ENCODE measurements at places on chromosomes 1 and 21.

GRCh38 chr21:36470294-36470693 is 9.6 kb downstream of the CLDN14 start:
- DNase-seq = no peak

- DNase-seq = no peak
Measured at GRCh38 chr1:204915861-204916495, 45.3 kb downstream of the NFASC start.

- no peak for DNase-seq
Measured at GRCh38 chr1:215900684-215901083, 333.6 kb downstream of the KCTD3 start.

- DNase-seq = no peak
Measured at GRCh38 chr1:223755992-223756775, 43.8 kb downstream of the CAPN2 start.

- no peak for DNase-seq
Measured at GRCh38 chr1:41752514-41753170, 166.1 kb downstream of the HIVEP3 start.

GRCh38 chr1:223831755-223832636 is 13.8 kb downstream of the TP53BP2 start:
- no peak for DNase-seq

DNA sequence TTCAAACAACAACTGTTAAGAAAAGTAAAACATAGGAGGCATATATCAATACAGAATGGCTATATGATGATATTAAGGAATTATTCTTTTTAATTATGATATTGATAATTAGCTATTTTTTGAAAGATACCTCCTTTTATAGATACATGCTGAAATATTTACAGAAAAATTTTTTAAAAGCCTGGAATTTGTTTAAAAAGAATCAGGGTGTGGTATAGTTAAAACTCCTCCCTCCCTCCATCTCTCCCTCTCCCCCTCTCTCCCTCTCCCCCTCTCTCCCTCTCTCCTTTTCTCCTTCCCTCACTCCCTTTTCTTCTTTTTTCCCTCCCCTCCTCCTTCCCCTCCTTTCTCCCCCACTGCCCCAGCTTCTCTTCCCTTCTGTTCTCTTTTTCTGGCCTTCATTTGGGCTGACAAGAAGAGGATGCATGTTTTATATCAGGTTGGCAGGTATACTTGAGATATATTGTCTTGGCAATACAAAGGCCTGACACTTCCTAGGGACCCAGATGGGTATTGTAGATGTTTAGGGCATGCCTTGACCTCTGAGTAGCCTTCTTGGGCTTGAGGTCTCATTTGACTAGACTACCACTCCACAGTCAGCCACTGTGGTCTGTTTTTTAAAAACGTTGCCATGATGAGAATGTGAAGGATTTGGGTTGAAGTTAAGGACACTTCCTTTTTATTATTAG is 124.5 kb downstream of the FGGY start:
- DNase-seq = no peak

DNA sequence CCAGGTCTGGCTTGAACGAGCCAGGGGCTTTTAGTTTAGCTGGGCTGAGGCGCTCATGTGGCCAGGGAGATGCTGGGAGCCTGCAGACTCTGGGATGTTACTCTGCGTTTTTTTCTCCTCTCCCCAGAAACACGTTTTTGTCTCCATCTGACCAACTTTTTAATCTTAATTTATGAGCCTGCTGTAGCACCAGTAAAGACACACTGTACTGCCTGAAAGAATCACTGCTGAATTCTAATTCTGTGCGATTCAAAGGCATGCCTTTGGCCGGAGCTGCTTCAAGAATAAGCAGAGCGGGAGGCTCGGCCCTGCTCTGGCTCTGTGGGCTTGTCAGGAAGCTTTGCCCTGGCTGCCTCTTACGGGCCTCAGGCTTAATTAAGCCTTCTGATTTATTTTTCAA is 129.5 kb downstream of the CAMTA1 start:
- no peak for DNase-seq

DNA sequence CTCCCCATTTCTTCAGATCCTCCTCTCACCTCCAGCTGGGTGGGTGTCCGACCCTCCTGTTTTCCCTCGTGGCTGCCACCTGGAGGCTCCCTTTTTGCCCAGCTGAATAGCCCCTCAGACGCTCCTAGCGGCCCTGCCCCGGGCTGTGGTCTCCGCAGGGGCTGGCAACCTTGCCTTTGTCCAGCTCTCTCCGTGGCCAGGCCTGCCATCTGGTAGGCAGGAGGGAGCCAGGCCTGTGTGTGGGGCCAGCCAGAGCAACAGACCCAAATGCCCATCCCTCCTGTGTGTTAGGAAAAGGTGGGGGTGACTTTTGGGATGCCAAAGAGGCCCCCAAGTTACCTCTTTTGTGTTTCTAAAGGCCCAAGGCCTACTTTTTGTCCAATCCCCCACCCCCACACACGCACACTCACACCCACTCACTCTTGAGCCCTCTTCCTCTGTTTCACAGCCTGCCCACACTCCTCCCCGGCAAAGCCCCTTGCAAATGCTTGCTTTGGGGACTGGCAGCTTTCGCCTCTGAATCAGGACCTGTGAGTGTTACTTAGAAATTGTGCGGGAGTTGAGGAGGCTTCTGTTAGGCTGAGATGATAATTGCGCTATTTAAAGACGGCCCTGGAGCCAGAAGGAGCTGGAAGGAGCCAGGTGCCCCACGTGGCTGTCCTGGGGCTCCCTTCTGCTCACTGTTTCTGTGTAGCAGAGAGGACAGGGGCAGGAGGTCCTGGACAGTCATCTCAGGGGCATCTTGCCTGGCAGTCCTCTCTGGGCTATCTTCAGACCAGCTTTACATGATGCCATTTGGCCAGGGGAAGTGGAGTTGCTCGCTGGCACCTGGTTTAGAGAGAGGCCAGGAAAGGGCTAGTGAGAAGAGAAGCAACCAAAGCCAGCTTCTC is 9.1 kb downstream of the PPFIA4 start:
- DNase-seq = no peak

DNA sequence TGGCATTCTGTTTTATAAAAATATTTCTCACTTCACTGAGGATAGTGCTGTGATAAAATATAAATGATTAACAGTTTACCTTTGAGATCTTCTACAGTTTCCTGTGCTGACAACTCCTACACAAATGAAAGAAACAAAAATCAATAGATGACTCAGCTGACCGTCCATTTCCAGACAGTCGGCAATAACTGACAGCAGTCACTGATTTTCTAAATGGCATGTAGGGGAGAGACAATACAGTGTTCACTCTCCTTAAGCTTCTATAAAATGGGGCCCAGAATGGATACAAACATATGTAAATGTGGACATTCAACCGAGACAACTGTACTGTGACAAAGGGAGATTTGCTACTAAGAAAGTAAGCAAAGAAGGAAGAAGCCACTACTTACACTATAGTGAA is 34.3 kb downstream of the PCNX2 start:
- DNase-seq = no peak

DNA sequence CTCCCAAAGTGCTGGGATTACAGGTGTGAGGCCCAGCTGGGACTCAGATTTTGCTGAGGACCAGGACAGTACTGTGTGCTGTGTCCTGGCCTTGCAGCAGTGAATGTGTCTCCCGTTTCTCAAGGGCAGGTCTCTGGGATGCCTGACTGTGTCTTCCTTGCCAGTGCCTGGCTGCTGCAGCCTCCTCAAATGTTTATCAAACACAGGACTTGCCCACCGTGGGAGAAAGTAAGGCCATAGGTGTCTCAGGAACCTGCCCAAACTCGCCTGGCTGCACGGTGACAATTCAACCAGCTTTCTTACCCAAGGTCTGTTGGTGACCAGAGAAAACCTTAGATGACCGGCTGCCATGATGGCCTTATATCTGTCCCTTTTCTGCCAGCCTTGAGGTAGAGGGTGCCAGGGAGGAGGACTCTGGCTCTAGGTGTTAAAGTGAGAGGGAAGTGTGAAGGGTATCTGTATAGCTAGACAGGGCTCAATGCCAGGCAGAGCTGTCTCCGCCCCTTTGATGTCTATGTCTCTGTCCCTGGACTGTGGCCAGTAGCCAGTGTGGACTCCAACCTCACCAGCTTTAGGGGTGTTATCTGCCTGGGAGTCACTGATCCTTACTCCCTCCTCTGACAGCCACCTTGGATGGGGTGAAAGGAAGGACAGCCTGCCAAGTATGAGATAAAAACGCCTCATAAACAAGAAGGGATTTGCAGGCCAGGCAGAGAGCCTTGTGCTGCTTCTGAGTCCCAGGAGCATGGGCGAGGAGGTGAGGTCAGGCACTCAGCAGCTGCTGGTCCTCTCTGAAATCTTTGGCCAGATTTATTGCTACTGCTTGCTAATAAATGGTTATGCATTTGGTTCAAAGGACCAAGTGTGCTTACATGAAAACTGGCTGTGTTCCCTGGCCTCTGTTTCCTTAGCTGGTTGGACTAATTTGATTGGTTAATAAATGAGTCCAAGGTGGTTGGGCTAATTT is 22.3 kb downstream of the IL6R start:
- no peak for DNase-seq

DNA sequence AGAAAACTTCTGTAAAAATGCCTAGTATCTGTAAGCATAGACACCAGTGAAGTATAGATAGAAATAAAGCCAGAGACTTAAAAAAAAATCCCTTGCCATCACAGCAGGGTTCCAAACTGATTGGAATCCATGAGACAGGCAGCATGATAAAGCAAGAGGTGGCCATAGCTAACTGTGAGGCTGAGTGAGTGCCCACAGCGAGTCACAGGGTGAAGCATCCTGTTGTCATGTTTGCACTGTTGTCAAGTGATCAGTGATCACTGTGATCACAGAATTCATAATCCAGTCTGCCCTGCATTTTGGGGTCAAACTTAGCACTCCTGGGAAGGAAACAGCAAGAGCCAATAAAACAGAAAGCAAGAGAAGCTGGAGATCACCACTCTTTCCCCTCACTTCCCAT is 33.3 kb downstream of the LRRC8B start:
- no peak for DNase-seq

DNA sequence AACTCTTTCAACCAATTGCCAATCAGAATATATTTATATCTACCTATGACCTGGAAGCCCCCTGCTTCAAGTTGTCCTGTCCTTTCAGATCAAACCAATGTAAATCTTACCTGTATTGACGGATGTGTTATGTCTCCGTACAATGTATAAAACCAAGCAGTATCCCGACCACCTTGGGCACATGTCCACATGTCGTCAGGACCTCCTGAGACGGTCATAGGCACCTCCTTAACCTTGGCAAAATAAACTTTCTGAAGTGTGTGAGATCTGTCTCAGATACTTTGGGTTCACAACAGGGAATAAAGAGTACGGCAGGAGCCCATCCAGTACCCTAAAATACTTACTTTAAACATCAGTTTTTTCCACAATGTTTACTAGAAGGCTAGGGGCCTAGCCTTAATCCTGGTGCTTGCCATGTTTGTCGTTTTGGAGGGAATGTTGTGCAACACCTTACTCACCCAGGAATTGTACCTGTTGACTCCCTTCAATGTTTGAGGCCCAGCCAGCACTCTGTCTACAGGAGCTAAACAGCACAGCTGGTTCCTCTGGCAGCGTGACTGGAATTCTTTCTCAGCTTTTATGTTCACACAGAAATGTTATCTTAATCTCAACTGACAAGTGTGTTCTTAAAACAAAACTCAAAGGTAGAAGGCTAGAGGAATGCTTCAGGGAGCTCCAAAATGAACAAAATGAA is 90.8 kb upstream of the USP25 start:
- no peak for DNase-seq

GRCh38 chr1:223156343-223156742 is 13.3 kb upstream of the TLR5 start:
- no peak for DNase-seq

DNA sequence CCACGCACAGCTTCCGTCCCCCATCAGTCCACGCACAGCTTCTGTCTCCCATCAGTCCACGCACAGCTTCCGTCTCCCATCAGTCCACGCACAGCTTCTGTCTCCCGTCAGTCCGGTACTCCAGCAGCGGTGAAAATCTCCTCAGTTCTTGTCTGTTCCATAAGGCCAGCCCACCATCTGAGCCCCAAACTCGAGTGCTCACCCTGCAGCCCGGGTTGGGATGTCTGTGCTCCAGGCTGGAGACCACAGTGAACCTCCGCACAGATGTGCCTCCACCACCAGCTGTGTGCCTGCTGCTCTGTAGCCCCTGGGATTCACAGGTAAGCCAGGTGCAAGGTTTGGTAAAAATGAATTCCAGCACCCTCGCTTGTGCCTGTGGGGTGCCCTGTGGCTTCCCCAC is 258.6 kb downstream of the NPHP4 start:
- no peak for DNase-seq

DNA sequence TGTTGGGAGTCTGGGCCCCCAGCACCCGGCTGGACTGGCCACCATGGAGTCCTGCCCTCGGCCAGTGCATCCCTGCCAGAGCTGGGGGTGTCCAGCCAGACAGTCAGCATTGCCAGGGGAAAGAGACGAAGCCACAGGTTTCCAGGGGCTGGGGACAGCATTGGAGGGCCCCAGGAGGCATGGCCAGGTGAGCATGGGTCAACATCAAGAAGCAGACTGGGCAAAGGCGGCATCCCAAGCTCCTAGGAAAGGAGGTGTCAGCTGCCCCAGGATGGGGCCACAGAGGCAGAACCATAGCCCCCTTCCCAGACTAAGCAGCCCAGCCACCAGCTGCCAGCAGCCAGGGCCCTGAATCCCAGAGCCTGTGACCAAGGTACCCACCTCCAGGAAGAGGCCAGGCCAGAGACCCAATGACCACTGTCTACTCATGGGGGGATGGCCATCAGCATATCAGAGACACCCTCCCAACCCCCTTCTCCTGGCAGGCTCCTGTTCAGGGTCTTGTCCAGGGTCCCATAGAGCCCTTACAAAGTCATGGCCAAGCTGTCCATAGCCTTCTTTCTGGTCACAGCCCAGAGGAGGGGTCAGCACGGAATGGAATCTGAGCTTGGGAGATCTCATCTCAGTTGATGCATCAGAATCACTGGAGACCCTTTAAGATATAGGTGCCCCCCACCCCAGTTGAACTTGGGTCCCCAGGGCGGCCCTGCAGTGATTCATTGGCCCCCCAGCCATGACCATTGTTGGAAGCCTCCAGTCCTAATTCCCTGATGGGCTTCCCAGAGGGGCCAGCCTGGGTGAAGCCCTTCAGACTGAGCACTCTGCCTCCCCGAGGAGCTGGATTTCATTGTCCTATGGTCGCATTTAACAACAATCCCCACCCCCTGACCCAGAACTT is 32.5 kb downstream of the WNT3A start:
- no peak for DNase-seq

DNA sequence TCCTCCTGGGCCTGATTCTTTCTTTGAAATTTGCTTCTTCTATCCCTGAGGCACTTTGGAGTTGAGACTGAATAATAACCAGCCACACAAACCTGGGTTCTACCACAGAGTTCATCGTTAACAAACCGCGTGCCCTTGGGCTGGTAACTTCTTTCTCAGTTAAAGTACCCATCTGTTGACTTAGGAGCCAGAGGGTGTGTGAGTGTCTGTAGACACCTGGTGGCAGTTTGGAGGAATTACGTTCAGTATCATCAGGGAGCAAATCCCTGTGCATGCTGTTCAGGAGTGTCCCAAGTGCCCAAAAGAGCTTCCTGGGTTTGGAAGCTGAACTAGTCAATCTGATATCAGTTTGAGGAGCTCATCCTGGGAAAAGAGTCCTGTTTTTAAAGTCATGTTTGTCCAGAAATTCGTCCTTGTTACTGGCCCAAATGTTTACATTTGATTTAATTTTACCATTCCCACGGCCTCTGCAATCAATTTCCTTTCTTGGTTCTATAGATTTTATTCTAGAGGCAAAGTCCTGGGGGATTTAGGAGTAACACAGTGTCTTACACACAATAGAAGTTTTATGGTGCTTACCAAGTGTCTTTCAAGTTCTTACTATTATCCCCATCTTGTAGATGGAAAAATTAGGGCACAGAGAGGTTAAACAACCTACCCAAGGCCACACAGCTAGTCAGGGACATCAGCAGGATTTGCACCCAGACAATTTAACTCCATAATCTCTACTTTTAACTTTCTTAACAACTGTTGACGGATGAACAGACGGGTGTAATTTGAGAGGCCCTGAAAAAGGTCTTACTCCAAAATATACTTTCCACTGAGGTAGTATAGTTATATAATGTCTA is 26.7 kb upstream of the RPTN start:
- peak; percentile 27 for DNase-seq
